ENCODE measurements at places on chromosomes 6 and 20. TPM values are rescaled to one million over a fixed set of nuclear protein-coding genes. Genes with fewer than 3 reads are reported as not detected.

Gene EYS
- not detected for total RNA-seq

Gene PLAGL2
- total RNA-seq = 12.0 TPM

Gene HCRTR2
- not detected for total RNA-seq

Gene ARG1
- total RNA-seq = not detected

Data from A549 treated with ZK216348 at 1 μM for 4 hours (cell line).